Ovary (tissue), 10 donors: ENCODE measurements at places on chromosomes 7 and 10.

GRCh38 chr10:14571866-14572507 lies 202.7 kb downstream of the FAM107B start:
- no peak for DNase-seq

DNA sequence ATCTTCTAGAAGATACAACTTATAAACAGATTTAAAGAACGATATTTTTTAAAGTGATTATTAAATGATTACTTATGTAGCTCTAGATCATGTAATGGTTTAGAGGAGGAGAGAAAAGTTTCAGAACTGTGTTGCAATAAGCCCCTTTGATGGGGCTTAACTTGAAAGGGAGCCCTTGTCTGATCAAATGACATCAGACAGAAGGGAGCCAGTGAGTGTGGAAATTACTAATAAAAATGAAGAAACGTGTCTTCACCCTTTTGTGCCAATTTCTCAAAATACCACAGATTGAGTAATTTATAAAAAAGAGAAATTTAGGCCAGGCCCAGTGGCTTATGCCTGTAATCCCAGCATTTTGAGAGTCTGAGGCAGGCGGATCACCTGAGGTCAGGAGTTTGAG lies 318.2 kb downstream of the EXOC4 start:
- DNase-seq = no peak

- peak; percentile 80 for DNase-seq
Observed at GRCh38 chr10:29496341-29497162, 138.2 kb downstream of the SVIL start.

- no peak for DNase-seq
Observed at GRCh38 chr10:35377050-35377728, 40.9 kb downstream of the CCNY start.

DNA sequence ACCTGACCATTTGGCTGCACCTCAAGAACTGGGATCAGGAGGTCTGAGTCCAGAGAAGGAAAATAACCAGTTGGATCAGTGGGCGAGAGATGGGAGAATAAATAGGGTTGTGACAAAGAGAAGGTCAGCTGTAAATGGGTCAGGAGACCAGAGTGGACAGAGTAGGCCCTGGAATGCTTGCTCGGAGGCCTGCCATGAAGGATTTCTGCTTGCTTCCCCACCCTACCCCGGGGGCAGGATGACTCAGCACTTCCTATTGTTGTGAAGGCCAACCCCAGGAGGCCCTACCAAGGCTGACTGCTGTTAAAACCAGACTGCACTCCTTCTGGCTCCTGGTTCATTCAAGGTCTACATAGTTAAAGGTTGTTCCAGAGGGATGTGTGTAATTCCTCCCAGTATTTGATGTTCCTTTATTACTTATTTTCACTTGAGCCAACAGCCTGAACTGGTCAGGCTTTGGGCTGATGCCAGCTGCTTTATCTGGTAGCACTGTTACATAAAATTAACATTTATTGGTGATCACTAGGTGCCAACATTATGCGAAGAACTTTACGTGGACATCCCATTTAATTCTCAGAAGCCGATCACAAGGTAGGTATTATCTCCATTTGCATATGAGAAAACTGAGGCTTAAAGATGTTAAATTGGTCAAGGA lies 27.3 kb upstream of the IFRD1 start:
- peak; percentile 68 for DNase-seq

DNA sequence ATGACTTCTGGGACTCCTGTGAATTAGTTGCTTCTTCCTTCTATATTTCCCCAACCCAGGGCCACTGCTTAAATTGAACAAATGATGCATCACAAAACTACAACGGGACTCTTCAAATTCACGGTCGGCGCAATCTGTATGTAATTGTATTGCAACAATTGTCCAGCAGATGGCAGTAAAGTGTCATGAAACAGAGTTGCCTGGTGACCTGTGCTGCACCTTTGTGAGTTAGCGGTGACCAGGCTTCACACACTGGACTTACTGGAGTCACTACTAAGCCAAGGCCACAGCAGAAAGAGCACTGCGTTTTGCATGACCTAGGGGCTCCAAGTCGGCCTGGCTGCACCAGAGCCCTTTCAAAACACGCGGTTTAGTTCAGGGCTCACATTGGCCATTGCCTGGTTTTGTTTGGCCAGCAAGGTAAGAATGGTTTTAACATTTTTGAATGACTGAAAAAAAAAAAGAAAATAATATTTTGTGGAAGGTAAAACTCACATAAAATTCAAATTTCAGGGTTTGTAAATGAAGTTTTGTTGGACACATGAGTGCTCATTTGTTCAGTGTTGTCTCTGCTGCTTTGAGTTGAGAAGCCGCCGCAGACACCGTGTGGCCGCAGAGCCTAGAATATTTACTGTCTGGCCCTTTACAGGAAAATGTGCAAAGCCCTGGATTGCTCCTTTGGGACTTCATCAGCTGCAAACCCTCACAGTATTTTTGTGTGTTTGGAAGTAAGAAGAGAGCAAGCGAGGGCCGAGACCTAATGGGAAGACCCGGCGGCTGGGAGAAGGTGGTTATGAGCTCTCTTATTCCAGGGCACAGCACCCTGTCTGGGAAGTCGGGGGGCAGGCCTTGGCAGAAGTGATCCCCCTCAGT lies 23.2 kb upstream of the ZNF32 start:
- peak; percentile 40 for DNase-seq

DNA sequence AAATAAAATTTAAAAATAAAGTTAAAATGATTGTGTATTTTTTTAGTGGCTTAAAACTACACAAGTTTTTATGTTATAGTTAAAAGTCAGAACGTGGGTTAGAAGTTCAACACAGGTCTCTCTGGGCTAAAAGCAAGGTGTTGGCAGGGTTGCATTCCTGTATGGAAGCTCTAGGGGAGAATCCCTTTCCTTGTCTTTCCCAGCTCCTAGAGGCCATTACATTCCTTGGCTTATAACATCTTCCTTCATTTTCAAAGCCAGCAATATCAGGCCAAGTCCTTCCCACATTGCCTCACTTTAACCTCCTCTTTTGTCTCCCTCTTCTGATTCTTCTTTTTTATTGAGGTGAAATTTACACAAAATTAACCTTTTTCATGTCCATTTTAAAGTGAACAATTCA lies 52.4 kb upstream of the EEPD1 start:
- DNase-seq = no peak

DNA sequence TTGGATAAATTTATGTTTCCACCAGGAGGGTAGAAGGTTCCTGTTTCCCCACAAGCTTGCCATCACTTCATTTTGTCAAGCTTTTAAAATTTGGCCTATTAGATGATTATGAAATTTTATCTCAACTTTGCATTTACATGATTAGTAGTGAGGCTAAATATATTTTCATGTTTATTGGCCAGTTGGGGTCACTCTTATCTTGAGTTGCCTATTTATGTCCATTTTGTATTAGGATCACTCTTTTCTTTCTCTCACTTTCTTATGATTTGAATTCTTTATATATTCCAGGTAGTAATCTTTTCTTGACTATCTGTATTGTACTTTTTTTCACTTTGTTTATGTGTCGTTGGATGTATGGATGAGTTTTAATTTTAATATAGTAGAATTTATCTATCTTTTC lies 218.6 kb upstream of the SLC26A5 start:
- DNase-seq = no peak

GRCh38 chr10:96743988-96744585 lies 23.8 kb upstream of the PIK3AP1 start:
- DNase-seq = peak; percentile 42

- no peak for DNase-seq
Observed at GRCh38 chr10:115849197-115849596, 423.8 kb downstream of the GFRA1 start.

- DNase-seq = no peak
Observed at GRCh38 chr7:81937091-81937490, 167.2 kb upstream of the HGF start.

DNA sequence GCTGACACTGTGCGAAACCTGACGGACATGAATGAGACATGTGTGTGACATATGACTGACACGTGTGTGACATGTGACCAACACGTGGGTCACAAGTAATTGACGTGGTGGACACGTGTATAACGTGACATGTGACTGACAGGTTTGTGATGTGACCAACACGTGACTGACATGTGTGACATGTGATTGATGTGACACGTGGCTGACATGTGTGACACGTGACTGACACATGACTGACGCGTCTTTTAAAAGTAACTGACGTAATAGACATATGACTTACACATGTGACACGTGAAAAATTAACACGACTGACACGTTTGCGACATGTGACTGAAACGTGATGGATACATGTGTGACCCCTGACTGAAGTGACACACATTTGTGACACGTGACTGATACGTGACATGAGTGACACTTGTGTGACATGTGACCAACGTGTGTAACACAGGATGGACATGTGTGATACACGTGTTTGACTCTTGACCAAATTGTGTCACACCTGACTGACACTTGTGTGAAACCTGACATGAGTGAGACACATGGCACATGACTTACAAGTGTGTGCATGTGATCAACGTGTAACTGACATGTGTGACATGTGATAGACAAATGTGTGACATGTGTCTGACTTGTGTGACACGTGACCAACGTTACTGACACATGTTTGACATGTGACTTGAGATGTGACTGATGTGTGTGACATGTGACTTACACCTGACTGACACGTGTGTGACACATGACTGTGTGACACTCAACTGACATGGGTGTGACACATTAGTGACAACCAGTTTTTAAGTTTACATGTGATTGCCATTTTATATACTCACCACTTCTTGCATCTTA lies 56.9 kb downstream of the ZNF92 start:
- DNase-seq = no peak

GRCh38 chr7:44978511-44979366 lies at the start of gene MYO1G:
Gene MYO1G (minus strand): TSS chr7:44979015. CDS start chr7:44978961, 54 bp downstream.
- DNase-seq = no peak

GRCh38 chr7:123538189-123538714 lies 3.9 kb upstream of the IQUB start:
- no peak for DNase-seq

DNA sequence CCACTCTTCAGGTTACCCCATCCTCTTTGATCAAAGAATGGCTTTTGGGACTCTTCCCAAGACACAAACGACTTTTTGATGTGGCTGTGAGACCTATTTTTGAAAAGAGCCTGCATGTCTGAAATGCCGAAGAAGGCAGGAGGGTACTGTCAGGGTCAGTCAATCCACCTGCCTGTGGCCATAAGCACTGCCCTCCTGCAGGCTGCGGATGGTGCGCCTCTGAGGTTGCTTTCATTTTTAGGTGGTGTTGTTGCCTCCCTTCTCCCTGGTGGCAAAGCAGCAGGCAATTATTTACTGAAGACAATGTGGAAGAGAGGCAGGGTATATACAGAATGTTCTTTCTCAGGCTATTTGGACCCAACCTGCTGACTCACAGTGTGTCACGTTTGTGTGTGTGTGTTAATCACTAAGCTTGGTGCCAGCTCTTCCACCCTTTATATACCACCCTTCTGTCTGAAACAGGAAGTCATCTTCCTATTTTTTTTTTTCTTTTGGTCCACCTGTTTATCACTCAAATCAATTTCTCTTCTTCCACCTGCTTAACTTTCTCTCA lies 1421.2 kb upstream of the CELF2 start:
- DNase-seq = no peak

- DNase-seq = no peak
Observed at GRCh38 chr7:47191316-47191715, 390.6 kb downstream of the TNS3 start.

DNA sequence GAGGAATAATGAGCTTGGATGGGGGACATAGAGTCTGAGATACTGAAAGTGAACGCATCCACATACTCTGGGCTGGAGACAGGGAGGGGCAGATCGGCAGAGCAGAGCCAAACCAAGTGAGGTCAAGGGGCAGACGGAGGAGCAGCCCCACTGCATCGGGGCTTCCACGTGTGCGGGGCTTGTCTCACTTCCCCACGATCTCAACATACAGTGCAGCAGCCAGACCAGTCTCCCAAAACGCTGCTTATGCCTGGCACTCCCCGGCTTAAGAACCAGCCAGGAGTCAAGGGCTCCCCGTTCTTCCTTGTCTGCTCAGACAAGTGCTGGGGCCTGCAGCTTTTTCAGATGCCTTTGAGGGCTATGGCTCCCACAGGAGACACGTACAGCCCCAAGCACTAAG lies 43.6 kb downstream of the PARP12 start:
- no peak for DNase-seq

GRCh38 chr7:7792056-7792455 lies 73.6 kb upstream of the RPA3 start:
- no peak for DNase-seq

DNA sequence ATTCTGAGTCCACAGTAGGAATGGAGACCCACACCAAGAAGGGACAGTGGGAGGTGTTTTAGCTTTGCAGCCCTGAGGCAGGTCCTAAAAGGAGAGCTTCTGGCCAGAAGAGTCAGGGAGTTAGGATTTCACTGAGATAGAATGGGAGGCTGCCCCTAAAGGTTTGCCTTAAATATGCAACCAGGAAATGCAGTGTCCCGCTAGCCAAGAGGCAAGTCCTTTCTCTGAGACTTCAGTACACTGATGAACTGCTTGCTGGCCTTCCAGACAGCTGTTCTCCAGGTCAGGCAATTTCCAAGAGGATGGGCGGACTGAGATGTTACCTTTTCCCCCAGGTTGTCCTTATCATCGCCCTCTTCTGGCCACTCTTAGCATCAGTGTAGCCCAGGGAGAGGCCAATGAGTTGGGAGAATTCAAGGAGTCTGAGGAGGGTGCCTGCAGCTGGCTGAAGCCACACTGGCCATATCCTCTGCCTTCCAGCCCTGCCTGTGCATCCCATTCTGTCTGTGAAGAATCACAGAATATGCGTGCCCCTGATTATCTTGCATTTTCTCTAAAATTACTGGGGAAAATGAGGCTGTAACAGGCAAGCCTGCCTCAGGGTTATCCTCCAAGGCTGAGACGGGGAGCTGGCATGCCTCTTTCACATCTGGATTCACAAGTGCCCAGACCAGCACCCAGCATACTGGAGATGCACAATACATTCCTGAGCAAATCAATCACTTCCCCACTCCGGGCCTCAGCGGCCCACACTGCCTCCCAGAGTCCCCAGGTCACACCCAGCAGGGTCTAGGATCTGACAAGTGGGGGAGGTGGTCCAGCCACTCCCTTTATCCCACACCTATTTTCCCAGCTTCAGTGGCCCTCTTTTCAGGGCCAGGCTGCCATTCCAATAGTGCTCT lies 2.4 kb downstream of the TLL2 start:
- DNase-seq = no peak

- no peak for DNase-seq
Observed at GRCh38 chr7:81140252-81140651, 221.4 kb upstream of the SEMA3C start.

DNA sequence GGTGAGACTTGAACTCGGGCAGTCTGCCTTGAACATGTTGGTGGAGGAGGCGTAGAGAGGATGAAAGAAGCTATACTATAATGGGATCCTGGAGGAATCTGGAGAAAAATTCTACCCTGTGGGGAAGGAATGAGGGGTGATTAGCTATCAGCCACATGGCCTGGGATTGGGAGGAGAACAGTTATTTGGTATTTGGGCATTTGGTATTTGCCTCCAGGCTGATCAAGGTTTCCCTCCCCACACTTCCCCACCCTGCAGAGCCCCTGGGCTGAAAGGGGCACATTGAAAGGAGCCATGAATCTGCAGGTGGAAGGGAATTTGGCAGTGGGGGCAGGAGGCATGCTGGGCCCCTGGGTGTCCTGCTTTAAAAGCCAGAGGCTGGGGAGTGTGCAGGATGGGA lies 235.3 kb downstream of the INHBA start:
- no peak for DNase-seq
